Inflammatory macrophage treated with lipopolysaccharide for 4 hours (primary cell): ENCODE measurements at places on chromosomes 5 and 9.
A peak's percentile ranks its signal among the peaks of the same experiment; 100 is the strongest.

DNA sequence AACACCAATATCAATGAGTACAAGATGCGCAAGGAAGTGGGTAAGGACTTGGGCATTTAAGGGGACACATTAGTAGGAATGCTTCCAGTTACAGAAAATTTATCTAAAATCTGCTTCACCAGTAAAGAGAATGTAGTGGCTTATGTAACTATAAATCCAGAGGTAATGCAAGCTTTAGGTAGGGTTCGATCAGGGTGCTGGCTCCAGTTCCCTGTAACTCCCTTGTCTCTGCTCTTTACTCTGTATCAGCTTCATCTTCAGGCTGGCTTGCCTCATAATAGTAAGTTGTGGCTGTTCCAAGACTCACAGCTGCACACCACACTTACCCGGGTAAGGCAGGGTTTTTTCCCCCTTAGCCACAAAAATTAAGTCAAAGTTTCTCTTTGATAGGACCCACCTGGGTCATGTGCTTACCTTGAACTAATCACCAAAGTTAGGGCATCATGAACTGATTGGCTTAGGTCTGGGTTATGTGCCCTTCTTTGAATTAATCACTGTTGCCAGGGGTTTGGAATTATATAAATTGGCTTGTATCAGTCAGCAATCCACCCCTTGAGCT is 35.5 kb downstream of the ARHGEF37 start:
- no peak for DNase-seq

DNA sequence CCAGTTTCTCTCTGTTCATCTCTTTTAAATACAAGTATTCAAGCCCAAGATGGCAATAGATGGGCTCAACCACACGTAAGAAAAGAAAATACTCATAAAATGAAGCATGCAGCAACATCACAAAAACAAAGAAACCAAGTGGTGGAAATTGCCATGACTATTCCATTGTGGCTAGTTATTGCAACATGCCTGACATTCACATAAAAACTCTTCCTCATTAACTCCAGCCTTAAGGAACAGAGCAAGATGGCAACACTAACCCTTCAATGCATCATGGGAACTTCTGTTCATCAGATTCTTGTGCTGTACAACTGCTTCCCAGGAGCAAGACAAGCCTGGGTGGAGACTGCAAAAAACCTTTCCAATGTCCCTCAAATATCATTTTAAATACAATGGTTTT is 1.4 kb upstream of the GLIS3 start:
- peak; percentile 52 for DNase-seq

DNA sequence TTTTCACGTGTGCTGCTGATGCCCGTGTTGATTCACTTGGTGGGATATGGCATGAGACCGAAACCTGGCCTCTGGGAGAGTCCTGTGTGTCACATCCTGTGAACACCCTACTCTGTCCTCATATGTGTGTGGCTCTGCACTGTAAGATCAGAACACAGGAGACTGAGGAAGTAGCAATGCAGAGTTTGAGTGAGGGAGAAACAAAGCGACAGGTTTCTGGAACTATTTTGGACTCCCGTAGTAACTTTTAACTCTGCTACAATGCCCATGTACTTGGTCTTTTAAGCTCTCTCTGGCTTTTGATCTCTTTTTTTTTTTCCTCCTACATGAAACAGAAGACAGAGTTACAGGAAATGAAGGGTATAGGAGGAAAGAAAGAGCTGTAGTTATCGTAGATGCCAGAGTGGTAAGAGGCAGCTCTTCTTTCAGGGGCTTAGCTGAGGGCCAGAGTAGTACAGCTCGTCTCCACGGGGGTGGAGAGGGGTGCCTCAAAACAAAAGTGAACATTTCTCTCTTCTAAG is 26.6 kb downstream of the GRAMD2B start:
- DNase-seq, result peak; percentile 54

- no peak for DNase-seq
These were observed 342.7 kb downstream of the ARHGEF28 start for GRCh38 chr5:73968729-73969128.

DNA sequence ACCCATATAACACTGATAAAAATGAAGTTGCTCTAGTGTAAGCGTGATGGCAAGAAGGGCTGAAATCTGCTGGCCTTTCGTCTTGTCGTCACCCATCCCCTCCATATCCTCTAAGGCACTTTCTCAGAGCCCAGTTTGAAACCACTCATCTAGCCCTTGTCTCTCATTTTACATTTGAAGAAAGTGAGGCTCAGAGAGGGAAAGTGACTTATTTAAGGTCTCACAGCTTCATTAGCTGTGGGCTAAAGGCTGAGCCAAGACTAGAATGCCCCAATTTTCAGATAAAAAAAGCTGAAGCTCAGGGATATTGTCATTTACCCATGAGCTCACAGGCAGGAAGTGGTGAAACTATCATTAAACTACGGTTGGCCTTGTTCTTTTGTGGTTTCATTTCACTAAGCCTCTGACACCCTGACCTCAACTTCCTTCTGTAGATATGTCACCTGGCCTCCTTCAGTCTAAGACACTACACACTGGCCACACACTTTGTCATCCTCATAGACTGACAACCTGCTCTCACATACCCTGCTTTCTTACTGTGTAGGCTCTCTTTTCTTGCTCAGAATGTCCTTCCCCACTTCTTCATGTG is 176.7 kb upstream of the DMAC1 start:
- DNase-seq, result peak; percentile 85
